H54 (cell line): ENCODE measurements at places on chromosomes 4 and X.
A peak's percentile ranks its signal among the peaks of the same experiment; 100 is the strongest.

DNA sequence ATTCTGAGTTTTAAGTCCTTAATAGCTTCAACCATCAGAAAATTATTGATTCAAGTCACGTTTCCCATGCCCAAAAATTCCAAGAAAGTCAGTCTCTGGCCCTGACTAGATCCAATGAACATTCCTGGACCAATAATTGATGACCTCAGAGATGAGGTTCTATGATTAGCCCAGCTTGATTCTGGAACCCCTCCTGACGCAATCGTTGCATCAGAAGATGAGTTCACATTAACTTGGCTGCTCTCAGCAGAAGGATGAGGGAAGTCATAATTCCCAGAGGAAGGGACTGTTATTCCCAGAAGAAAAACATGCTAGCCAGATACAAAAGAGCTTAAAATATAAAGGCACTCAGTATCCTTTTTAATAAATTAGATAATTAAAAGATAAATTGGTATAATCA is 34.3 kb upstream of the CPEB2 start:
- no peak for DNase-seq

DNA sequence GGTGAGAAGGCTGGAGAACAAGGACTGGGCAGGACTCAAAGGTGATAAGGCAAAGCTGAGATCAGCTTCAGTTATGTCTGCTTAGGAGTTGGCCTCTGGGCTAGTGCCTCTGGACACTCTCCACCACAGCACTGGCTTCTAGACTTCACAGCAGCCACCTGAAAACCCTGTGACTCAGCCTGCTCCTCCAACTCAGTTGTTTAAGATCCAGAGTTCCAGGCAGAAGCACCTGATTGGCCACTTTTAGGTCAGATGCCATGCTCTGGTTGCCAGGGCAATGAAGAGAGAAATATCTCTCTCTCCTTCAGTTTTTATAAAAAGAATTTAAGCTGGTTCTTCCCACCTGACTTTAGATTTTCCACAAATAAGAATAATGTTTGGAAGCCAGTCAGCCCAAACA is 47.9 kb upstream of the BLTP1 start:
- DNase-seq: no peak

- no peak for DNase-seq
Observed at GRCh38 chr4:55358246-55358645, 12.2 kb downstream of the SRD5A3 start.

- DNase-seq: no peak
Observed at GRCh38 chrX:150849486-150849885, 49.0 kb downstream of the CD99L2 start.

DNA sequence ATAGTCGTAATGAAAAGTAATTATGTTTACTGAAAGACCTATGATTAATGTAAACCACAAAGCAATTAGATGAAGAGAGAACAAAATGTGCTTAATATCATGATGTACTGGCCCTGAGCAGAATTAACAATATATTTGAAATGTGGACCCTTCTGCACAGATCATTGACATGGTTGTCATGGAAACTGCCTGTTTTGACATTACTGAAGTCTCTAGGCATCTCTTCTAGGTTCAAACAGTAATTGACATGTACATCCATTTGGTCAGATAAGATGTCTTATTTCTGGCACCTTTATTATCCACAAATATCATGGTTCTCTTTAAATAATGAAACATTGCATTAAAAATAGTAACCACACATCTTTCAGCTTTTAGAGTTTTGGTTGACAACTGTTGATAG is 251.7 kb upstream of the GNPDA2 start:
- DNase-seq: no peak

- no peak for DNase-seq
Observed at GRCh38 chr4:171565130-171565788, 247.9 kb upstream of the GALNTL6 start.

GRCh38 chr4:71774136-71774535 is 9.7 kb downstream of the GC start:
- DNase-seq: no peak

DNA sequence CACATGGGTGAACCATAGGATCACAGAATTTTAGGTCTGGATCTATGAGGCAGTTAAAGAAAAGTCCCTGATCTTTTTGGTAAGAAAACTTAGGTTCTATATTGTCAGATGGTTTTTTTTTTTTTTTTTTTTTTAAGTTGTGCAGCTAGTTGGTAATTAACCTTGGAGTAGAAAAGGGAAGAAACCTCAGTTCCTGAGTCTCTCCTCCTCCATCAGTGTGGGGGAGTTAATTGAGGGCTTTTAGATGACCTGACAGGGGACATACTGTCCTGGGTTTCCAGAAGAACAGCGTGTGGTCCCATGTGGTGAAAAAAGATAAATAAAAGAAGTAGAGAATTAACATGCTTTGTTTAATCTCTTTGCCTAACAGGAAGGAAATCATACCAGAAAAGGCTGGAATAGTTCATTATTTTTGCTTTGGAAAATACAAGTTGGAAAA is 123.7 kb downstream of the ARHGAP10 start:
- DNase-seq: no peak

DNA sequence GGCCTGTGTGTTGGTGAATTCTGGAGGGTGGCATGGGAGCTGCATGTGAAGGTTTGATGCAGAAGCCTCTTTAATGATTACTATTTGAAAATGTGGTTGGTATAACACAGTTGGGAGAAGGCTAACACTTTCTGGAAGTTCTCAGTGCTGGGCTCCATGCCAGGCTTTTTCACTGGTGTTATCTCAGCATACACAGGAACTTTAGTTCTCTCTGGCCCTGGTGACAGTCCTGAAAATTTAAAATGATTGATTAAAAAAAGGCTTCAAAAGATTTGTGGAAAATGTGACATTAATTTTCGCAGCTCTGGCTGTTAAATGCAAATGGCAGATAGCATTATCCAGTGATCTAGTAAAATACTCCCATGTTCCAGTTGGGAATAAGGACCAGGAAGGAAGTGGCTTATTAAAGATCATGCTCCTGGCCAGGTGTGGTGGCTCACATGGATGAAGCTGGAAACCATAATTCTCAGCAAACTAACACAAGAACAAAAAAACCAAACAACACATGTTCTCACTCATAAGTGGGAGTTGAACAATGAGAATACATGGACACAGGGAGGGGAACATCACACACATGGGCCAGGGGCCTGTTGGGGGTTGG is 36.6 kb downstream of the DIPK2B start:
- DNase-seq: no peak

DNA sequence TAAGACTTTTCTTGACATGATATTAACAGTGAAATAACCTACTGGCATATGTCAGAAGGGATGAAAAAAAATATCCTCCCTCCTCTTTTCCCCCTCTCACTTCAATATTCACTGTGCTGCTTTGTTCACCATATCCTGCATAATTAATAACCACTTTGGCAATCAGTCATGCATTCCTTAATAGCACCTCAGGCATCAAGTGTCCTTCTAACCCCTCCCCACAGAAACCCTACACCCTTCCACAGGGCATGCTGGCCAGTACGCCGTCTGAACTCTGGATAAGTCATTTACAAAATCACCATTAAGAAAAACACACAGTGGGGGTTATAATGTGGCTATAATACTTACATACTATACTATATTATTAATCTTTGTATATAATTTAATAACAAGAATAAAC is 165.9 kb downstream of the PDGFC start:
- DNase-seq: no peak

- DNase-seq: no peak
Observed at GRCh38 chr4:52645300-52645699, 13.8 kb downstream of the USP46 start.

DNA sequence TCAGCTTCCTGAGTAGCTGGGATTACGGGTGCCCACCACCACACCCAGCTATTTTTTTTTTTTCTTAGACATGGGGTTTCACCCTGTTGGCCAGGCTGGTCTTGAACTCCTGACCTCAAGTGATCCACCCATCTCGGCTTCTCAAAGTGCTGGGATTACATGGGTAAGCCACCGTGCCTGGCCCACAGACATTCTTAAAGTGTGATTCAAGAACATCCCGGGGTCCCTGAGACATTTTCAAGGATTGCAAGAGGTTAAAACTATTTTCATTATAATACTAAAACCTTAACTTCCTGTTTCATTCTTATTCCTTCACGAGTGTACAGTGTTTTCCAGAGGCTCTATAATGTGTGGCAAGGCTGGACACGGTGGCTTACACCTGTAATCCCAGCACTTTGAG is 318.7 kb downstream of the CAMK2D start:
- DNase-seq: no peak

DNA sequence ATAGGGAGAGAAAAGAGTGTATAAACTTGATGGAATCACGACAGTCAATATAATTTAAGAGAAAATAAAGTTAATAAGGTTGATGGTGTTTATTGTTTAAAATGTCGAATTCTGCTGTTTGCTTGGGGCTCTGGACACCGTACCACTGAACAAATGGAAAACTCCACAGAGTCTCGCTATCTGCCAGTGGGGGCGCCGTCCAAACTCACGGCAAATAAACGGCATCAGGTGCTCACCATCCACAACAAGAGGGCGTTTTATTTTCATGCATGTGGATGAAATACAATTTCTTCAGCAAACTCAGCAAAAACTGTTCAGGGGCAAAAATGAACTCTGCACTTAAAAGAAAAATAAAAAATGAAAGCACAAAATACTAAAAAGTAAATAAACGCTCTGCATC is 46.6 kb upstream of the FAM47C start:
- DNase-seq: no peak

DNA sequence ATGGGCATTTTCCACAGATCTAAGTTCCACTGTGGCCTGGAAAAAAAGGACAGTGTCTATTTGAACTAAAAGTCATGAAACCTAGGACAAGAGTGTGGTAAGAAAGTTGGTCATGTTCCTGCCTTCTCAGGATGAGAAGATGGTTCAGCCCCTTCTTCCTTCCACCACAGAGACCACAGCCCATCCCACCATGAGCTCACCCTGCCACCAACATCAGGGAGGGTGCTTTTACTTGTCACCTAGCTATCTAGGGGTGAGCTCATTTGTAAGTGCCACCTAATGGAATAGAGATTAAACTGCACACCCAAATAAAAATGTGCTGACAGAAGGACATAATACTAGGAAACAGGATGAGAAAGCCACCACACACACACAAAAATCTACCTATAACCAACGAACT is 235.9 kb downstream of the SPIN4 start:
- no peak for DNase-seq

DNA sequence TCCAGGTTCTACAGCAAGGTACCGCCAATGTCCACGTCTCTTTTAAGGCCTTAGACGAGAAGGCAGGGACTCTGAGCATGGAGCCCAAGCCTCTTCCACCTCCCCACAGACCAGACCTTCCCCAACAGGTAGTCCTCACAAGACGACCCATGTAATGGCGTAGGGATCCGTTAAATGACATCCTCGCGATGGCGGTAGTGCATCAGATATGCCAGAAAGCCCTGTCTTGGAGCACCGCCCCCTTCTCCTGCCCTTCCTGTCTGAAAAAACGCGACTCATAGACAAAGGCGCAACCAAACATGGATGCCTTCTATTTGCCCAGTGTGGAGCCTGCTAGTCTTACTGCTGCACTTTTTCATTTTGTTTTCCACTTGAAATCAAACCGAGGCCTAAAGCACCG is 185.4 kb downstream of the OR13H1 start:
- DNase-seq: no peak

GRCh38 chr4:118950929-118951570 is 62.4 kb downstream of the SYNPO2 start:
- no peak for DNase-seq

- DNase-seq: no peak
Observed at GRCh38 chr4:113773014-113773413, 11.5 kb upstream of the CAMK2D start.

DNA sequence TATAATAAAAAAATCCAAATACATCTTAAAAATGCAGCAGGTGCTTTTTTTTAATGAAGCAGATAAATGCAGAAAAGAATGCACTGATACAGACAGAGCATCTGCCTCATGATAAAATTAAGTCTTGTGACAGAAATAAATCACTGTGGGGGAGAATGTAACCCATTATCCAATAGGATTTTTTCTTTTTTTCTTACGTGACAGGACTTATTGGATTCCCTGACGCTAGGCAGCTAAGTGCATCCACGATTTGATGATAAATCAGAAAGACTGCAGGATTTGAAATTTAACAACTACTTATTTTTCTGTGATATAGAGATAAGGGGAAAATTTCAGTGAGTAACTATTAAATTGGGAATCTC is 110.6 kb upstream of the PPARGC1A start:
- no peak for DNase-seq

GRCh38 chr4:182231496-182231895 is 11.7 kb upstream of the TENM3 start:
- DNase-seq: no peak

GRCh38 chrX:130108647-130109428 is 1.5 kb downstream of the ELF4 start:
- DNase-seq: peak; percentile 81

DNA sequence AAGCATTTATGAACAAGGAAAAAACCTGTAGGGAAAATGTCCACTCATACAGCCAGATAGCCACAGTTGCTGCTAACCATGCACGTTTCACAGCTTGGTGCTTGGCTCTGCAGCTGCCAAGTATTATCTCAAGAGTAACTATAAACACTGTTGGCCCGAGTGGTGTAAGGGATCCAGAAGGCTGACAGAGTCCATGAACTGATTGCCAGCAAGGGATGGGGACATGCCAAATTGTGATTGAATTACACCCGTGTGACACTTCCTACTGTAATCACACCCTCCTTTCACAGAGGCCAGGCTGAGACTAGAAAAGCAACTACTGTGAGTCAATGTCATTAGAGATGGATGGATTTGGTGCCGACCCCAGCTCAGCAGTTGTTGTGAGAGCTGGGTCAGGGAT is 223.9 kb upstream of the ANKRD50 start:
- DNase-seq: no peak

DNA sequence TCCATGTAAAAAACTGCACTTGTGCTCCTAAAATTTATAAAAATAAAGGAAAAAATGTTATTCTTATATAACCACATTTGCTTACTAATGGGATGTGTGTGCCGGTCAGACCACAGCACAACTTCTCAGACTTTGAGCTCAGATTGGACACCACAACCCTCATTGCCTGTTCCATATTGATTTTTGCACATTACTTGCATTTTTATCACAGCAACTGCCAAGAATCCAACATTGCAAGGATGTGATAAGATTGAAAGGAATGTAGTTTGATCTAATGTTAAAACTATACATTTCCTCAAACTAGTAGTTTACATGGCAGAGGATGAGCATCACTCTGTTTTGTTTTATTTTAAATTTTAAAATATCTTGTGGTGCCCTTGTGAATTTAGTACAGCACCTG is 227.8 kb downstream of the KDR start:
- no peak for DNase-seq

DNA sequence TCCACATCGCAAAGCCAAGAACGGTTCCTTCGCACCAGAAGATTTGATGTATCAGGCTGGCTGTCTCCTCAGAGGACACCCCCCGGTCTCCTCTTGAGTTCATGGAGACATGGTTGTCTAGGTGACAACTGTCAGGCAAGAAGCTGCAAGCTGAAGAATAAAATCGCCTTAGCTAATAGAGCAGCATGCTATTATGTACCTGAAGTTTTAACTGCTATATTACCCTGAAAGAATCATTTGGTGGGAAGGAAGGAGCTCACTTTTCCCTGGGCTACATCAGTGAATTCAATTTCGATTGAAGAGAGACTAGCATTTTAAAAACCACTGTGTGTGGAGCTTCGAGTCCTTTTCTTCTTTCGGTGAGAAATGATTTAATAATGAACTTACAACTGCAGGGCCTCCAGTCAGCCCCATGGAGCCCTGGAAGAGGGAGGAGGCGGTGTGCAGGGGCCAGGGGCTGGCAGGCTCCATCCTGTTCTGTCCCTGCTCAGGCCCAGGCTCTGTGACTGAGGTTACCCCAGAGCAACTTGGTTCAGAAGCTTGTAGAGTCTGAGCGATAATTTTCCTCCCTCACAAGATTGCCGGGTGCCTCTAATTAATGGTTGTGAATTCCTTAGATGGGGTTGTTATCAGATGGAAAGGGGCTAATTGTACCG is 191.3 kb downstream of the MID1IP1 start:
- DNase-seq: no peak

- no peak for DNase-seq
Observed at GRCh38 chr4:108384544-108384943, 215.8 kb upstream of the LEF1 start.
